Adipocyte (in vitro differentiated cells): ENCODE measurements at places on chromosomes 6 and 20.

DNA sequence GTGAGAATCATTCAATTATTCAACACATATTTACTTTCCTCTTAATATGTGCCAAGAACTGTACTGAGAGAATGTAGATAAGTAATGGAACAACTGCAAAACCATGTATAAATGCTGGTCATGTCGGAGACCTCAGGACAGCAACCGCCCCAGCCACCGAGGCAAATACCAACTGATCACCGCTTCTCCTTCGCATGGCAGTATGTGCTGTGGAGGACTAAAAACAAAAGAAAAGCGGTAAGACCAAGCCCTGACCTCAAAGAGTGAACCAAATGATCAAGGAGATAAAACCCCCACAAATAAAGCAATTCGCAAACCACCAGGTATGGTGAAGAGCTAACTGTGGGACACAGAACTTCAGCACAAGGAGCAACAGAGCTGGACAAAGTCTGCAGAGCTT lies 104.3 kb downstream of the TRERF1 start:
- DNase-seq, result no peak

DNA sequence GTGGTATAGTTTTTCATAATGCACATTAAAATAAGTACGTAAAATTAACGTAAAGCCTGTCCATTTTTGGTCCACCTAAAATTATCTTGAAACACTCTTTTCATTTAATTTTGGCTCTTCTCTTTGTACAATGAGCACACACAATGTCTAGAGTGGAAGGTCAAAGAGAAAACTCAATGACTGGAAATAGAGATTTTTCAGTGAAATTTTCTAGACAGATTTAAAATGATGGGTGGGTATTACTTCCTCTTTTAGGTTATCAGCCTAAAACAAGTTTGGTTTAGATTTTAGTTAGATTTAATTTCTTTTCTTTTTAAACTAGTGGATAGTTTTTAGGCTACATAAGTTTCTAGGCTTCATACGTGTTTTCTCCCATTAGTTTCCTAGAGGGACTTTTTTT lies 24.9 kb downstream of the DSE start:
- no peak for DNase-seq

DNA sequence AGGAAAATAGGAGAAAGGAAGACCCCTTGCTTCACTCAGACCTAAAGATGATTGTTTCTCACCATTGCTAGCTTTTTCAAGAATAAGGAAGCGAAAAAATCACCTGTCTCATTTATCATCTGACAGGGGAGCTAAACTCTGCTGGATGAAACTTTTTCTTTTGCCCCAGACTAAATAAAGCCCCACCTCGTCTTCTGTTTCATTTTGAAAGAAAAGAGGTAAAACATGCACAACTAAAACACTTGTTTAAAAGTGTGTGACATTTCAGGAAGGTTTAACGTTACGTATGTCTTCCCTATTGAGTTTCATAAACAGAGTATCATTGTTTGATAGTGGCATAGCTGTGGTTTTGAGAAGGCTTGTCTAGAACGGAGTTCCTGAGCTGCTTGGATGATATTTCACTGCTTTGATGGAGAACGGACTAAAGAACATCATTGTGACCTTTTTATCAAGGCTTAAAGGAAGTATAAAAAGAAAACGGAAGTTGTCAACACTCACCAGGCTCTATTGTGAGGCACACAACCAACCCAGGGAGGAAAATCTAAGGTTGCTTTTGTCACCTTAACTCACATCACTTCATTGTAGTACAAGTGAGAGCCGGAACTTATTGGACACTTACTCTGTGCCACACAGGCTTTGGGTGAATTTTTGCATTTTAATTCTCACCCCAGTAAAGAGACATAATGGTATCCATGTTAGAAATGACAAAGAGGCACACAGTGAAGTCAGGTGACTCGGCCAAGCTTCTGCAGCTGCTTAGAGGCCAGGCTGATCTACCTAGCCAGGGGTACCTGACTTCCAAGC lies 29.5 kb downstream of the TSHZ2 start:
- no peak for DNase-seq

DNA sequence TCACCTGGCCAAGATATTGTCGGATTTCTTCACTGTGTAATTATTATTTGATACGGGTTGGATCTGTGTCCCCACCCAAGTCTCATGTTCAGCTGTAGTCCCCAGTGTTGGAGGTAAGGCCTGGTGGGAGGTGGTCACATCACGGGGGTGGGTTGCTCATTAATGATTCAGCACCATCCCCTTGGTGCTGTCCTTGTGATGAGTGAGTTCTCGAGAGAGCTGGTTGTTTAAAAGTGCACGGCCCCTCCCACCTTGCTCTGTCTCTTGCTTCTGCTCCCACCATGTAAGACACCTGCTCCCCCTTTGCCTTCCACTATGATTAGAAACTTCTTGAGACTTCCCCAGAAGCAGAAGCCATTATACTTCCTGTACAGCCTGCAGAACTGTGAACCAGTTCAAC lies 173.9 kb upstream of the PMEPA1 start:
- no peak for DNase-seq

- no peak for DNase-seq
These were observed 182.7 kb upstream of the OLIG3 start for GRCh38 chr6:137676888-137677287.

DNA sequence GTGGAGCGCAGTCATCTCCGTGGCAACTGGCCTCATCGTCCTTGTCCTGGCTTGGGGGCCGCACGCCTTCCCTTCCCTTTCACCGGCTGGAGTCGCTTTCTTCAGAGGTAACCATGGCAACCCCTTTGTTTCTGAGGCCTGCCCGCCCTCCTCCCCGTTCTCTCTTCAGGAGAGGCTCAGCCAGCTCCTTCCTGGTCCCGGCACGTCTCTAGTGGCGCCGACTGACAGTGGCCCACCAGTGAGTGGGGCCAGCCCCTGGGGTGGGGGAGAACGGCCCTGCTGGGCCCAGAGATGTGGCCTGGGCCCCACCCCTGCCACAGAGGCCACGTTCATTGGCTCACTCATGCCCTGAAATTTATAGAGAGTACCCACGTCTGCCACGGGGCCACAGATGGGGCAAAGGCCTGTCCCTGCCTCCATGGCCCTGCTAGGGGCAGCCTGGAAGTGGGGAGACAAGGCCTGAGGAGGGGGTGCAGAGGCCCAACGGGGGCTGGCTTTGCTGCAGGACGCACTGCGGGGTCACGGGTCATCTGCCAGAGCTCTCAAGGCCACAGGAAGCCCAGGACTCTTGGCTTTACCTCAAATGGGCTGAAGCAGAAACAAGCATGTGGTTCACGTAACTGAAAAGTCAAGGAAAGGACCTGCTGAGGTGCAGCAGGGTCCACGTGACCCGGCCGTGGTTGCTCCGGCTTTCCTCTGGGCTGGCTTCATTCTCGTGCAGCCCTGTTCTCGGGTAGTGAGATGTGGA lies 1.4 kb upstream of the OSBPL2 start:
- no peak for DNase-seq

GRCh38 chr6:75124983-75125382 lies 80.9 kb downstream of the COL12A1 start:
- DNase-seq, result no peak

GRCh38 chr6:119449331-119450156 lies 100.0 kb upstream of the MAN1A1 start:
- no peak for DNase-seq

DNA sequence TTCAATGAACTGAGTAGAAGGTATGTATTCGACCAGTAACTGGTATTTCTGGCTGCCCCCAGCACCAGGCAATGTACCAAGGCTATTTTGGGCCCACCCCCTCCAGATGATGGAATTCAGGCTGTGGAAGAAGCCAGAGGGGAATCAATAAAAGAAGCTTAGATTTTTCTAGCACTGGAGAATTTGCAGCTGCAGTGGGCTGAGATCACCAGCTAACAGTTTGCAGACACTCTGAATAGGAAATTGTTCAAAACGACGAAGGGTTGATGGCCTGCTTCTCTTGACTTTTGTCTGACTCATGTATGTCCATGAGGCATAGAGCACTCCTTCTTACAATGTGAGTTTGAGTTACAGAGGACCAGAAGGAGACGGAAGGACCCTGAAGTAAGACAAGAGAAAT lies 32.4 kb upstream of the FBXO9 start:
- DNase-seq, result no peak

- no peak for DNase-seq
These were observed 17.5 kb downstream of the CPNE5 start for GRCh38 chr6:36821581-36822335.

GRCh38 chr6:90573624-90574023 lies 13.2 kb downstream of the MAP3K7 start:
- DNase-seq, result no peak

DNA sequence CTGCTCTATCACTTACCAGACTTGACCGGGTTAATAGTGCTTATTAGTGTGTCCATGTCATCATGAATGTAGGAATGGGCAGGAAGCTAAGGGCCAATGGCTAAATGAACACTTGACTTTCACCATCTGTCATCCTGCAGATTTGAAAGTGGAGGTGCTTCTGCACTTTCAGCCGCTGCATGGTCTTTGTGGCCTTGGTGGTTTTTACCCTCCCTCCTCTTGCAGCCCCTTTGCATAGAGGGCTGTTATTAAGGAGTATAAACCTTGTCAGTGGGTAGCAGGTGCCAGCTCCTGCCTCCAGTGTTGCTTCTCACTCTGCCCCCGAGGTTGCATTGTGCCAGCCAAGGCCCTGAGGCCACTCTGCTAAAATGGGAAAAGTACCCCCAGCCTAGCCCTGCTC lies 122.2 kb upstream of the TNFAIP3 start:
- no peak for DNase-seq
